ENCODE measurements at places on chromosomes 1 and 21.

- DNase-seq, result no peak
Observed at GRCh38 chr1:117676615-117677130, 70.8 kb downstream of the TENT5C start.

DNA sequence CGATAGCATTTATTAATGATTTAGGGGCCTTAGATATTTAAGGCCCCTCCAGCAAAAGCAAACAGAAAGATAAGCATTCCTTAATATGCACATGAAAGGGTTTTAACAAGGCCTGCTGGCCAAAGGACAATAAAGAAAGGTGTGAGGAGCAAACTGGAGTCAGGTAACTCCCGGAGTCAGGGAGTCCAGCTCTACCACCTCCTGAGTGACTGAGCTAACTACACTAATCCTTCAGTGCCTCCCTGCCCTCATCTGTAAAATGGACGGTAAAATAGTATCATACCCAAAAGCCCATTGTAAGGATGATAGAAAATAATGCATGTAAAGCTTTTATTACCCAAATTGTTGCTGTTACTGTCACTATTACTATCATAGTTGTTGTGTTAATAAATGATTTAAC lies 161.7 kb downstream of the SIPA1L2 start:
- no peak for DNase-seq

GRCh38 chr1:53508991-53509666 lies 49.9 kb downstream of the DMRTB1 start:
- DNase-seq, result no peak

GRCh38 chr1:152995842-152996241 lies 5.7 kb upstream of the SPRR3 start:
- DNase-seq, result no peak

DNA sequence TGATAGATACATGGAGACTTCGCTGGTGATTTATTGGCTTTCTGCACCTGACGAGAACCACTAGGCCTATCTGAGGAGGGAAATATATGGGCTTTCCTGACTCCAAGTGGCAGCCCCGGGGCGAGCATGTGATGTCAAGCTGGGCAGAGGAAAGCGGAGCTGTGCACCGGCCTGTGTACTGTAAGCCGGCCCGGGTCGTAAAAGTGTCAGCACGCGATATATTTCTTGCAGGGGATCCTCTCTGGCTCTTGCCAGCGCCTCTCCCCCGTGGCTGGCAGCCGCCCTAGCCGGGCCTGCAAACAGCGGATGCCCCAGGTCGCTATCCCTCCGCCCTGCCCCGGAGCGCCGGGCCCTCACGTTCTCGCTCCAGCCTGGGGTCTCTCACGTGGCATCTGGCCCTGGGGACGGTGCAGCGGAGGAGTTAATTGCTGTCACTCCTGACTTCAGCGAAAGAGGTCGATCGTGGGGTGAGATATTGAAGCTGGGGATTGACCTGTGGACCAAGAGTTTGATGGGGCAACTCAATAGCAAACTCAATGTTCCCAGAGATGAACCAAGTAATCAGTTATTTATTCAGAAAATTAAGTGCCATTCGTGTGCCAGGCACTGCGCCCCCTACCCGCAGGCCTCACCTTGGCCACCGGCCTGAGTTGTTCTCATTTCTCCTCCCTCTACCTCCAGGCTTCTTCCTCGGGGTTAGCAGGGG lies 41.0 kb upstream of the HAO2 start:
- peak; percentile 21 for DNase-seq

DNA sequence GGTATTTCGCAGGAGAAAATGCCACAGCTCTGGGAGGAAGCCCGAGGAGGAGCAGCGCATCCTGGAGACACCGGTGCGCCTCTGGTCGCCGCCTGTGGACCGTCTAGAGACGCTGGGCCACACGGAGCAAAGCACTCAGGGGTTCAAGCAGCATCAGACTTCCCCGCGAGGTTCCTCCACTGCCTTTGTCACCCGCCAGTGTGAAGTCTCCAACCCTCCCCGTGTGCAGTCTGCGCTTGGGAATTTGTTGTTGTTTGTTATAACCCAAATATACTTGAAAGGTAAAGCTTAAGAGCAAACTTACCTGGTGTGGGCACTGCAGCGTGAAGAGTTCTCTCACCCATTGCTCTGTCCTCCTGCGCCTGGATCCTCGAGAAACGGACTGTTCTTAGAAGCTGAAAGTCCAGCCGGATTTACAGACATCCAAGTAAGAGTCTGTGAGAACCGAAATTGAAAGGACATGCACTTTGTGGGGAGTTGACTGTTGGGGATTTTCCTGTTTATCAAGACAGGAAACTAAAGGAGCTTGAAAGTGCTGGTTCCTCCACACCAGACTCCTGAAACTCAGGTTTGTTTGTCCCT lies at the start of gene GBP4:
Gene GBP4 (minus strand): TSS at position 452 of the 582 bp plus-strand sequence. CDS start 108 bp downstream, at position 344.
- DNase-seq, result no peak

GRCh38 chr1:9235096-9235459 lies 504 bp downstream of the H6PD start:
- DNase-seq, result no peak

DNA sequence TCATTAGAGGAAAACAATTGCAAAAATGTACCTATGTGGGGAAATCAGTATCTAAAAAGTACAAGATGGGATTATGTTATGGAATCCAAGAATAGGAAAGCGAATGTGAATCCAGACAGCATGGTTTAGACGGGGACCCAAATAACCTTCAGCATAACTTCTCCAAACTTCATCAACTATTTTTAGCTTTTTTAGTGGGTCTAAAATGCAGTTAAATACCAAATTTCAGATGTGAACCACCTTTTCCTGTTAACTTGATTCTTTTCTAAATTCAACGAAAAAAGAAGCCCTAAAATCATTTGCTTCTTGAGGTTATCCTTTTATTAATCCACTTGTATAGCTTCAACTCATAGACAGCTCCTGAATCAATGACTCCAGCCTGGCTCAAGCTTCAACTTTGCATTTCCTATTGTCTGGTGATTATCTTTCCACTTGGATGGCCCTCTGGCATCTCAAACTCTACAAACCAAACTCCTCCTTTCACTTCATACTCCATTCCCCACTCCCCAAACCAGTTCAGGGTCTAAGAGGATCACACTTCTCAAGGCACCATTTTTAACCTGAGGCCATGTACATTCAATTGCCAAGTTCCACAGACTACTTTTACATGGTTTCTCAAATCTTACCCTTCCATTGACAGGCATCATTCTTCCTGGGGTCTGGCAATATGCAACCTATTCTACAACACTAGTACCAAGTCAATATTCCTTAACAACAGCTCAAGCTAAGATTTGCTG lies 7.4 kb downstream of the ERRFI1 start:
- no peak for DNase-seq

DNA sequence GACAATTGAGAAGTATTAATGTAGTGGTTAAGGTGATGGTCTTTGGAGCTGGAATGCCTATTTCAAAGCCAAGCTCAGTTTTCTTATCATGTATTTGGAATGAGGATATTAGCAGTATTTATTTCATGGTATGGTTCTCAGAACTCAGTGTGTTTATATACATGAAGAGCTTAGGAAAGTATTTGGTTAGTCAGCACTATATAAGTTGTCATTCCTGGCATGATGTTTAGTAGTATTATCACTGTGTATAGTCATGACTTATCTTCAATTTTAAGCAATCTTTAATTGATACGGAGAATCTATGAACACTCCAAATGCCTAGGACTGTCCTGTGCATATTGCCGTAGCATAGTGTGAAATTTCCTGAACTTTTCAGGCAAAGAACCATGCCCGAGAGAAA lies 501.9 kb upstream of the USP24 start:
- DNase-seq, result no peak

DNA sequence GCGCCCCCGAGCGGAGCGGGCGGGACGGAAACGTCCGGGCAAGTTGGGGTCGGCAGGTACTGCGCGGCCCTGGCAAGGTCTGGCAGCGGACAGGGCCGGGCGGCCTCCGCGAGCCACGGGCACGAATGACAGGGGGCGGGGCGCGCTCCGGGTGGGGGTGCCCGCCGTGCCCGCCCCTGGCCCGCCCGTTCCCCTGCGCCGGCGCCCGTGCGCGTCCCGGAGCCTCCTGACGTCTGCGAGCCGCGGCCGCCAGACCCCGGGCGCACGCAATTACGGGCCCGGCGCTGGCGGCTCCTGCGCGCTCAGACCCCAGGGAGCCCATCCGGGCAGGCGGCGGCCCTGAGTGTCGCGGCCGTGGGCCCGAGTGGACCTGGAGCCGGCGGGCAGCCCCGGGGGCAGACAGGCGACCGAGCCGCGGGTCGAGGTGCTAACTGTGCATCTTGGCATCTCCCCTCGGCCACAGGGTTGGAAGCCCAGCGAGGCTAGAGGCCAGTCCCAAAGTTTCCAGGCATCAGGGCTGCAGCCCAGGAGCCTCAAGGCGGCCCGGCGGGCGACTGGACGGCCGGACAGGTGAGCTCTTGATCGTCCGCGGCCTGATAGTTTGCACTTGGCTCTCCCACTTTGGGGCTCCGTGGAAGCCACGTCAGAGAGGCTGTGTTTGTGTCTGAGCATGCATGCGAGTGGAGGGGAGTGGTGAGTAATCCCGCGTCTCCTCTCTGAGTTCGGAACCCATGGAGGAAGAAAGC lies 918 bp downstream of the MIB2 start:
- DNase-seq, result no peak

DNA sequence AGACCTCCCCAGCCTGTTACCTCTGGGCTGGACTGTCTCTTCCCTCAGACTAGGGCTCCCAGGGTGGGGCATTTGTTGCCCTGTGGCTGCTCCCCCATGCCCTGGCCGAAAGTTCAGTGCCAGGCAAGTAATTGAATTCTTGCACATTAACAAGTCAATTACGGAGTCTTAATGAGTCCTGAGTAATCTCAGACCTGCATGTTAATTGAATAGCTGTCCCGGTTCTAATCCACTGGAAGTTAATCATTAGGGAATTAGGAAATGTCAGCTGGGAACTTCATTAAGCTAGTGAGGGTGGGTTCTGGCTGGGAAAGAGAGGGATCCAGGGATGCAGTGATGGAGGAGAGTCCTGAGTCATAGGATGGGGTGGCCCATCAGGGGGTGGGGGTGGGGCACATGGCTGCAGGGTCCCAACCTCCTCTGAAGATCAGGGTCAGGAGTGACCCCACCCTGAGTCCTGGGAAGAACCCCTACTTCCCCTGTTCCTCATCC lies 47.1 kb upstream of the CSF3R start:
- DNase-seq, result no peak

- no peak for DNase-seq
Observed at GRCh38 chr1:233569636-233570035, 44.3 kb upstream of the KCNK1 start.

GRCh38 chr1:37073152-37073853 lies 39.0 kb upstream of the GRIK3 start:
- DNase-seq, result no peak

GRCh38 chr1:219812491-219813203 lies 115.7 kb downstream of the SLC30A10 start:
- DNase-seq, result peak; percentile 68

DNA sequence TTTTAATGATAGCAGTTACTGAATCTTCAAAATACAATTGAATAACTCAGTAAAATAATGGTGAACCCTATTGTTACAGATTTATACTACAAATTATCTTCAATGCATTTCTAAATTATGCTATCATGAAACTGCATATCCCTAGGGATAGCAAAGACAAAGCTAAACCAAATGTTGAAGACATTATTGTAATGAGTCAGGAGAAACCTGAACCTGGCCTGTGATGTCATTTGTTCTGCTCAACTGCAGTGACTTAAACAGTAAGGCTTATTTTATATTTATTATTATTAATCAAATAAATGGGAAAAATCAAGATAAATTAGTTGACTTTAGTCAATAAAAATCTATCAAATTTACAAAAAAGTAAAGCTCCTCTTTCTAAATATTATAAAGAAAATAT lies 100.3 kb downstream of the UCHL5 start:
- DNase-seq, result no peak

DNA sequence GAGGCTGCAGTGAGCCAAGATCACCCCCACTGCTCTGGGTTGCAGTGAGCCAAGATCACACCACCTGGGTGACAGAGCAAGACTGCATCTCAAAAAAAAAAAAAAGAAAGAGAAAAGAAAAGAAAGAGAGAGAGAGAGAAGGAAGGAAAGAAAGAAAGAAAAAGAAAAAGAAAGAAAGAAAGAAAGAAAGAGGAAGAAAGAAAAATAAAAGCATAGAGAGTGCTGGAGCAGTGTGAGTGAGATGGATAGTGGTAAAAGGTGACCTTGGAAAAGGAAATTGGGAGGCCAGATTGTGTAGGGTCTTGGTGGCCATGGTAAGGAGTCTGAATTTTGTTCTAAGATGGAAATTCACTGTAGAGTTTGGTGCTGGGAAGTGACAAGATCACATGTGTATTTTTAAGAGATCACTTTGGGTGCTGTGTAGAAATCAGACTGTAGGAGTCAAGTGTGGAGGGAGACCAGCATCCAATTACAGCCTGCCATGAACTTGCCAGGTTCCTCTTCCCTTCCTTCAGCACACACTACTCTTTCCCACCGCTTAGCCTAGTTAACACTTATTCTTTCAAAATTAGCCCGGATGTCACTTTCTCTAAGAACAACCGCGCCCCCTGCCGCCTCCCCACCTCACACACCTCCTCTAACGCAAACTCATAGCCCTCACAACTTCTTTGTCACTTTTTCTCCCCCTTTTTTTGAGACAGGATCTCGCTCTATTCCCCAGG lies 17.9 kb downstream of the MTX1 start:
- DNase-seq, result peak; percentile 54

- no peak for DNase-seq
Observed at GRCh38 chr1:97489834-97490233, 431.0 kb downstream of the DPYD start.

DNA sequence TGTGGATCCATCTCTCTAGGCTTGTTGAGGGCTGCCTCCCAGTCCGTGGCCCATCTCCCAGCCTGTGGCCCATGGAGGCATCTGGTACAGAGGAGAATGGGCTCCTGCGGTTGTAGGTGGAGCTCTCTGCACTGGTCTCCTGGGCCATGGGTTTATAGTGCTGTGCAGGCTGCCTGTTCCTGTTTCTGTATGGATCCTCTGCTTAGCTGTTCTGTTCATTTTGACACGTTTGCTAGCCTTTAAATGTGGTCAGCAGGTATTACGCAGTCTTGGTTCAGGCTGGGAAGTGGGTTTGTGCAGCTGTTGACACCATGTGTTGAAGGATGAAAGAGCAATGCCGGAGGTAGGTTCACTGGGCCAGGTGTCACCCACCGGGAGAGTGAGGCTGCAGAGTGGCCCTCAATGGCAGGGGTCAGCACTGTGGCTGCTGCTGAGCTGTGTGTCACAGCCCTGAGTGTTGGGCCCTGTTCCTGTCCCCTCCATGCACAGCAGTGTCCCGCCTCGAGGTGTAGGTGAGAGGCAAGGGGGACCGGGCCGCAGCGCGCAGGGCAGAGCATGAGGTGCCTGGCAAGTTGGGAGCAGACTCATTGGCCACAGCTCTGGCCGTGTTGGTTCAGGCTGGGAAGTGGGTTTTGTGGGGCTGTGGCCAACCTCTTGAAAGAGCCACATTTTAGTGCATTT lies 39.0 kb downstream of the SNAP47 start:
- DNase-seq, result no peak

GRCh38 chr1:55057956-55058298 lies 18.6 kb downstream of the PCSK9 start:
- DNase-seq, result no peak

- no peak for DNase-seq
Observed at GRCh38 chr1:56320464-56321149, 258.8 kb downstream of the PLPP3 start.

- peak; percentile 75 for DNase-seq
Observed at GRCh38 chr1:246632281-246633168, 66.3 kb downstream of the CNST start.

GRCh38 chr1:15722836-15723532 lies 13.1 kb upstream of the SLC25A34 start:
- DNase-seq, result no peak
